Breast epithelium (tissue), 4 donors: ENCODE measurements at places on chromosomes 1 and 21. TPM values are rescaled to one million over a fixed set of nuclear protein-coding genes. Genes with fewer than 3 reads are reported as not detected.

DCDC2B gene
- total RNA-seq, result not detected

SLC25A34 gene
- total RNA-seq, result 1.3 TPM

KLHL12 gene
- total RNA-seq, result 21.3 TPM

MIXL1 gene
- not detected for total RNA-seq

- no peaks in the 10 kb centered on the region for H3K4me1 ChIP-seq
- no peaks in the 10 kb centered on the region for H3K27me3 ChIP-seq
- peaks cover 11% of the 10 kb centered on the region for H3K36me3 ChIP-seq
- H3K4me3 ChIP-seq, result no peak overlapping the region
- no peak overlapping the region for H3K27ac ChIP-seq
Observed at GRCh38 chr21:46206163-46207005, 22.1 kb upstream of the SPATC1L start.

DNA sequence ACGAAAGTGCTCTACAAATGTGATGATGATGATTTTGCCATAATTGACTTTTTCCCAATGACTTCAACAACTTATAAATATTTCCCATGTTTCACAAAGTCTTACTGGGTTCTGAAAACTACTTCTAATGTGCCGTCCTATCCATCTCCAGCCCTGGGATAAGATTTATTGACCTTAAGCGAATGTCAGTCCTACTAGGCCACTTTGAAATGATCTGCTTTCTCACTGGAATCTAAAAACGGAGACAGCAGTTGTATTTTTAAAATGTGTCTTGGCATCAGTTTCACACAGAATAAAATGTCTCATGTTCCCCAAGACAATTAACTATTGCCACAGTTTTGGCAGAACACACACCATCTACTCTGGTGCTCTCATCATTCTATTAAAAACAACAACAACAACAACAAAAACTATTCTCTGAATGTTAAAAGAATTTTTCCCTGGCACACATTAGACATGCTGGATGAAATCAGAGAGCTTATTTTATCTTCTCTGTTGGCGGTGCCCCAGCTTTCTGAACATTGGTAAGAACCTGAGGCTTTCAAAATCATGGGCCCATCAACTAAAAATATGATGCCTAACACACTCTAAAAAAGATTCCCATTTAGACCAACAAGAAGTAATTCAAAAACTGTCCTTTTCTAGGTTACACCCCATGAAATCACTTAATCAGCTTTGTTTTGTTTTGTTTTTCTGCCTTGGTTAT lies 23.1 kb upstream of the DNASE2B start:
- H3K36me3 ChIP-seq, result no peaks in the 10 kb centered on the region
- H3K4me1 ChIP-seq, result no peaks in the 10 kb centered on the region
- no peak overlapping the region for H3K4me3 ChIP-seq

- no peaks in the 10 kb centered on the region for H3K27me3 ChIP-seq
- H3K36me3 ChIP-seq, result no peaks in the 10 kb centered on the region
- no peaks in the 10 kb centered on the region for H3K4me1 ChIP-seq
- H3K4me3 ChIP-seq, result no peak overlapping the region
- DNase-seq, result no peak
Observed at GRCh38 chr1:46081206-46081605, 51.2 kb downstream of the PIK3R3 start.

DNA sequence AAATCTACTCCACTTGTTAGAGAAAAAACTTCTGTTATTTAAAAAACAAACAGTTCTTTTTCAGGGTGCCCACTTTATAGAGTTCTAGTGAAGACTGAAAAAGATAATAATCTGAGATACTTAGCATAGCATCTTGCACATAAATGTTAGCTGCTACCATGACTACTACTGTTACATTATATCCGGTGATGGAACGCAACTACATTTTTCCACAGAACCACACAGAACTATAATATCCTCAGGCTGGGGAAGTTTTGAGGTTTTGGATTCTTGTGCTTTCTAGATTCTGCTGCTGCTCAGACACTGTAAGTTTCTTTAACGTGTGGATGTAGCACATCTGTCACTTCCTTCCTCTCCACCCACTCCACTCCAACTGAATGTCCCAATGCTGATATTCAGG lies 110.3 kb downstream of the PTPN14 start:
- H3K4me1 ChIP-seq, result no peaks in the 10 kb centered on the region
- peak overlapping the region; percentile 89 for H3K27ac ChIP-seq
- no peaks in the 10 kb centered on the region for H3K27me3 ChIP-seq
- no peak for DNase-seq
